ENCODE measurements at places on chromosomes 13 and 19.

GRCh38 chr19:33306191-33306590 is 3.9 kb upstream of the CEBPA start:
- H3K4me1 ChIP-seq: no peaks in the 10 kb centered on the region
- H3K27ac ChIP-seq: no peak overlapping the region
- no peak overlapping the region for H3K4me3 ChIP-seq
- peaks cover 7% of the 10 kb centered on the region for H3K27me3 ChIP-seq

DNA sequence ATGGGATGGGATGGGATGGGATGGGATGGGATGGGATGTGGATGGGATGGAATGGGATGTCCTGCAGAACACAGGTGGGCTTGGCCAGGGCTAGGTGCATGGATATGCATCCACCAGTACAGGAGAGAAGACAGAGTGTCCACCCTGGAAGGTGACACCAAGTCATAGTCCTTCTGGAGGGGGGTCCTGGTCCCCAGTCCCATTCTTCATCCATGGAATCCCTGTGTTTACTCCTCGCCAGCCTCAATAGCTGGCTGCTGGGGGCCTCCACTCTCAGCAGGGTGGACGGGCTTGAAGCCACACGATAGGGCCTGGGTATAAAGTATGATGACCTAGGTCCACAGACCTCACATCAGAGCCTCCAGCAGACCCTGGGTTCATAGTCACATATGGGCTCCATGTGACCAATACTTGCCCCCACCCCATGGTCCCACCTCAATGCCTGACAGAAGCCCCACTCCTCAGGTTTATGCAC is 40.1 kb downstream of the RFX2 start:
- H3K27me3 ChIP-seq: no peaks in the 10 kb centered on the region
- H3K36me3 ChIP-seq: no peaks in the 10 kb centered on the region
- H3K27ac ChIP-seq: peak overlapping the region; percentile 89
- no peaks in the 10 kb centered on the region for H3K4me1 ChIP-seq
- no peak for DNase-seq
- H3K4me3 ChIP-seq: no peak overlapping the region

- H3K36me3 ChIP-seq: no peaks in the 10 kb centered on the region
- H3K4me1 ChIP-seq: no peaks in the 10 kb centered on the region
- H3K27ac ChIP-seq: no peak overlapping the region
- no peak overlapping the region for H3K4me3 ChIP-seq
- DNase-seq: no peak
- no peaks in the 10 kb centered on the region for H3K27me3 ChIP-seq
Observed at GRCh38 chr13:108733022-108733560, 103.7 kb downstream of the MYO16 start.

- no peaks in the 10 kb centered on the region for H3K27me3 ChIP-seq
- no peaks in the 10 kb centered on the region for H3K4me1 ChIP-seq
- no peaks in the 10 kb centered on the region for H3K36me3 ChIP-seq
- DNase-seq: no peak
- no peak overlapping the region for H3K27ac ChIP-seq
Observed at GRCh38 chr13:24063281-24063877, 97.1 kb upstream of the SPATA13 start.

- H3K27ac ChIP-seq: no peak overlapping the region
- no peaks in the 10 kb centered on the region for H3K36me3 ChIP-seq
- no peak overlapping the region for H3K4me3 ChIP-seq
- H3K27me3 ChIP-seq: no peaks in the 10 kb centered on the region
Observed at GRCh38 chr19:15813916-15814315, 1.5 kb downstream of the OR10H1 start.

GRCh38 chr13:26558074-26558805 is 757 bp downstream of the WASF3 start:
- peak overlapping the region; percentile 83 for H3K27ac ChIP-seq
- DNase-seq: no peak
- H3K4me1 ChIP-seq: peaks cover 15% of the 10 kb centered on the region
- H3K27me3 ChIP-seq: no peaks in the 10 kb centered on the region
- peak overlapping the region; percentile 91 for H3K4me3 ChIP-seq

DNA sequence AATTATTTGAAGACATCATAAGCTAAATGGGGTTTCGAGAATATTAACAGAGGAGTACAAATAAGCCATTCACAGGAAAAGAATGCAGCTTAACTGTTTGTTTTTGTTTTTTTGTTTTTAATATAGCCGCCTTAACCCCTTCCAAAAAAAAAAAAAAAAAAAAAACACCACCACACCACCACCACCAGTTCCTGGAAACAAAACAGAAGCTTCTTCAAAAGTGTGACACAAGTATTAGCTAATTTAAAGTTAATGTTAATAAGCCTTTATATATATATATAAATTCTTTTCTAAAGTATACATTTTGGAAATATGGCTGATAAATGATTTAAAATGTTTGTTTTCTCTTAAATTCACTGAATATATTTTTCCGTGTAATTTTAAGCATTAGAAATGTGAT is 1.4 kb downstream of the RAP2A start:
- DNase-seq: no peak
- H3K27ac ChIP-seq: peak overlapping the region; percentile 100
- peaks cover 13% of the 10 kb centered on the region for H3K4me1 ChIP-seq
- H3K27me3 ChIP-seq: no peaks in the 10 kb centered on the region
- peak overlapping the region; percentile 83 for H3K4me3 ChIP-seq

DNA sequence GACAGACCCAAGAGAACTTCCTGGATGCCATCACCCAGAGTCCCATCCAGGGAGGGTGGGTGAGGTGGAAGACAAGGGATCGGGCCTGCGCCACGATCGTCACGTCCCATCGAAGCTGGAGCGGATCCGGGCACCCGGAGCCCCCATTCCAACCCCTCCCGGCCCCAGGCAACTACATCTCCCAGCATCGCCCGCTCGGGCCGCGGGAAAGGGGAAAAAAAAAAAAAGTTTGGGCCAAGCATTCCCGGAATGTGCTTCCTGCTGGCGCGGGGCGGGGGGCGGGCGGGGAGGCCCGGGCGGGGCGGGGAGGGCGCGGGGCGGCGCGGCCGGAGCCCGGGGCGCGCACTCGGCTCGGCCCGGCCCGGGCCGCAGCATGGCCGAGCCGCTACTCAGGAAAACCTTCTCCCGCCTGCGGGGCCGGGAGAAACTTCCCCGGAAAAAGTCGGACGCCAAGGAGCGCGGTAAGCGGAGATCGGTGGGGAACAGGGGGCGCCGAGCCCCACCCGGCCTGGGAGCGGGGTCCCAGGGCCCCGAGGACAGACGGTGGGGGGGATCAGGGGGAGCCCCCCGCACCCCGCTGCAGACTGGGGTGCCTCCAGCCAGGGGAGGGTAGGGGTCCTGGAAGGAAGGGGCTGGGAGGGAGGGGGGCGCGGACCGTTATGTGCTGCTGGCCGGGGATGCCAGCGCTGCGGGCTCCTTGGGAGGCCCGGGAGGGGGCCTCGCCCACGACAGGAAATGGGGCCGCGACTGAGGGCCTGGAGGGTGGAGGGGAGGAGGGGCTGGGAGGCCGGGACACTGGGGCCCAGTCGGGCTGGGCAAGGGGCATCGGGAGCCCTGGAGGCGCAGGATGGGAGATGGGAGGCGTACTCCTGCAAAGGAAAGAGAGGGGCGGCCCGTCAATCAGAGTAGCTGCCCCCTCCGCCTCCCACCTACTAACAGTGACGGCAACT is at the start of gene SYDE1:
TSS of gene SYDE1 (plus strand) at position 341 of the 950 bp plus-strand sequence. CDS start at position 374, 33 bp downstream.
- peaks cover 34% of the 10 kb centered on the region for H3K36me3 ChIP-seq
- peak; percentile 80 for DNase-seq
- H3K27me3 ChIP-seq: no peaks in the 10 kb centered on the region
- peak within 1 kb of the TSS; percentile 98 for H3K27ac ChIP-seq

DNA sequence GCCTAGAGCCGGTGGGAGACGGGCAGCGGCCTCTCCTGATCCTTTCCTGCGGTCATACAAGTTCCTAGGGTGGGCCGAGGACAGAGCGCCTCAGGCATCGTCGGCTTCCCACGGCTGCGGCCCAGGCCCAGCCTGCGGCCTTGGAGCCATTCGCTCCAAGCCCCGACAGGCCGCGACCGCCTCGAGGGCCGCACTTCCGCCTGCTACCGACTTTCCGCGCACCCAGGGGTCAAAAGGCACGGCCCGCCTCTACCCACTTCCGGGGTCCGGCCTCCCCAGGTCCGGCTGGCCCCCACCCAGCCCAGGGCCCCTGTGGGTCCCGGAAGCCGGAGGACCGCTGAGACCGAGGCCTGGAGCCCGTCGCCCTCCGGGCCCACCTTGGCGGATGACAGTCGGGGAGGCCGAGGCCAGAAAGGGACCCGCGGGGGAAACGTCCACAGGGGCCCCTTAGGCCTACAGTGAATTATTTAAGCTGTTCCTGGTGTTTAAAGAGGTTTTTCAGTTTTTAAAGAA is 16.2 kb downstream of the ZIC2 start:
- no peak for DNase-seq
- H3K27ac ChIP-seq: no peak overlapping the region
- peaks cover 60% of the 10 kb centered on the region for H3K27me3 ChIP-seq
- H3K36me3 ChIP-seq: no peaks in the 10 kb centered on the region
- H3K4me1 ChIP-seq: no peaks in the 10 kb centered on the region

GRCh38 chr13:71254384-71254783 is 612.6 kb downstream of the DACH1 start:
- no peaks in the 10 kb centered on the region for H3K4me1 ChIP-seq
- H3K27me3 ChIP-seq: no peaks in the 10 kb centered on the region
- H3K27ac ChIP-seq: no peak overlapping the region

GRCh38 chr13:77776704-77777103 is 79.2 kb downstream of the SLAIN1 start:
- H3K27ac ChIP-seq: no peak overlapping the region
- no peaks in the 10 kb centered on the region for H3K4me1 ChIP-seq
- no peaks in the 10 kb centered on the region for H3K36me3 ChIP-seq
- H3K27me3 ChIP-seq: no peaks in the 10 kb centered on the region

- H3K36me3 ChIP-seq: no peaks in the 10 kb centered on the region
- H3K27ac ChIP-seq: no peak overlapping the region
- no peak for DNase-seq
- H3K27me3 ChIP-seq: no peaks in the 10 kb centered on the region
Observed at GRCh38 chr13:79909644-79910043, 428.7 kb downstream of the NDFIP2 start.

DNA sequence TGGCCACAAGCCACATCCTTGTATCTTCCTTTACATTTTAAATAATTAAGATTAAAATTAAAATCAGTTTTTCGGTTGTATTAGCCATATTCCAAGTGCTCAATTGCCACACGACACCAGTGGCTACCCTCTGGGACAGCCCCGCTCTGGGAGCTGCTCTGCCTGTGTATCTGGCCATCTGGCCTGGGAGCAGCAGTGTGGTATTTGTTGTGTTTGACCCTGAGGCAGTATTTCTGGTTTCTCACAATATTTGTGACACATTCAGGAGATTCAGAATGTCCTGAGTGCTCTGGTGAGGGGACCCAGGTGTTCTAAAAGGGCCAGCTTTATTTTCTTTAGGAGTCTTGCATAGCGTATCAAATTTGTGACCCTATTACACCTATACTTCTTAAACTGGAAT is 179.0 kb downstream of the SUCLA2 start:
- no peaks in the 10 kb centered on the region for H3K27me3 ChIP-seq
- no peak overlapping the region for H3K4me3 ChIP-seq
- no peak overlapping the region for H3K27ac ChIP-seq
- no peaks in the 10 kb centered on the region for H3K36me3 ChIP-seq

DNA sequence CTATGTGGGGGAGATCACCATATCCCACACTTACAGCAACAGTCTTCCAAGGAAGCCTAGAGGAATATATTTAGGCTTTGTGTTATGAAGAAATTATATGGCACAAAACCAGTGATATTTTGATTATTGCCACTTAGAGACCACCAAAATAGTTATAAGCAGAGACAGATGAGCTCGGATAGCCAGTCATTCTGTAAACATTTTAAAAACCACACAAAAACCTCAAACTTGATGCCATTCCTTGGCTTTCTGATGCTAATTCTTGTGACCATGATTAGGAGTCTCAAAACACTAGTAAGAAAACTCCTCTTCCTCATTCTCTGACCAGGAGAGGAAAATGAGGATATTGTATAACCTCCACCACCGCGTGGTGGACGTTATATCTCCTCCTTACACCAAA is 496.4 kb downstream of the FOXO1 start:
- H3K36me3 ChIP-seq: no peaks in the 10 kb centered on the region

- no peaks in the 10 kb centered on the region for H3K27me3 ChIP-seq
- H3K4me1 ChIP-seq: no peaks in the 10 kb centered on the region
- no peak for DNase-seq
- no peak overlapping the region for H3K4me3 ChIP-seq
- H3K27ac ChIP-seq: no peak overlapping the region
- H3K36me3 ChIP-seq: no peaks in the 10 kb centered on the region
Observed at GRCh38 chr19:33277434-33277833, 24.9 kb downstream of the CEBPA start.

GRCh38 chr13:64078480-64078936 is 2662.9 kb upstream of the PCDH20 start:
- no peaks in the 10 kb centered on the region for H3K36me3 ChIP-seq
- peak; percentile 50 for DNase-seq
- H3K27ac ChIP-seq: no peak overlapping the region

GRCh38 chr13:59674616-59675015 is 489.1 kb downstream of the DIAPH3 start:
- H3K27me3 ChIP-seq: no peaks in the 10 kb centered on the region
- no peak overlapping the region for H3K27ac ChIP-seq
- no peaks in the 10 kb centered on the region for H3K4me1 ChIP-seq
- DNase-seq: no peak
- no peaks in the 10 kb centered on the region for H3K36me3 ChIP-seq
